ENCODE measurements at places on chromosomes 5 and 9.

- no peak for DNase-seq
Measured at GRCh38 chr5:80266566-80266965, 10.7 kb upstream of the SERINC5 start.

DNA sequence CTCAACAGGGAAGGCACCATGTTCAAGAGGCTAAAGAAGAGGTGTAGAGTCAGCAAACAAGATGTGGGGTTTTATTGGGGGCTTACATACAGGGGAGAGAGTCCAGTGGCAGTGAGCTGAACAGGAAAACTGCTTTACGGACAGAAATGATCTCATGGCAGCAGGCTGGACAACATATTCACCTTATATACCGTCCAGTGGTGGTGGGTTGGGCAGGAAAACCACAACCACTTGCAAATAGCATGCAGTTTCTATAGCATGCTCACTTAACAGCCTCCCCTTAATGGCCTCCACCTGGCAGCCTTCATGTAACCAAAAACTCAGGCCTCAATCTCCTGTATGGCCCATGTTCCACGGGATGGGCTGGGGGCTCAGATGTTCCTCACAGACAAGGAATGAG lies 5.4 kb downstream of the TNFSF8 start:
- DNase-seq = no peak

GRCh38 chr5:167652690-167653089 lies 638.8 kb upstream of the WWC1 start:
- no peak for DNase-seq

GRCh38 chr5:126656401-126657007 lies 55.8 kb downstream of the PHAX start:
- no peak for DNase-seq

DNA sequence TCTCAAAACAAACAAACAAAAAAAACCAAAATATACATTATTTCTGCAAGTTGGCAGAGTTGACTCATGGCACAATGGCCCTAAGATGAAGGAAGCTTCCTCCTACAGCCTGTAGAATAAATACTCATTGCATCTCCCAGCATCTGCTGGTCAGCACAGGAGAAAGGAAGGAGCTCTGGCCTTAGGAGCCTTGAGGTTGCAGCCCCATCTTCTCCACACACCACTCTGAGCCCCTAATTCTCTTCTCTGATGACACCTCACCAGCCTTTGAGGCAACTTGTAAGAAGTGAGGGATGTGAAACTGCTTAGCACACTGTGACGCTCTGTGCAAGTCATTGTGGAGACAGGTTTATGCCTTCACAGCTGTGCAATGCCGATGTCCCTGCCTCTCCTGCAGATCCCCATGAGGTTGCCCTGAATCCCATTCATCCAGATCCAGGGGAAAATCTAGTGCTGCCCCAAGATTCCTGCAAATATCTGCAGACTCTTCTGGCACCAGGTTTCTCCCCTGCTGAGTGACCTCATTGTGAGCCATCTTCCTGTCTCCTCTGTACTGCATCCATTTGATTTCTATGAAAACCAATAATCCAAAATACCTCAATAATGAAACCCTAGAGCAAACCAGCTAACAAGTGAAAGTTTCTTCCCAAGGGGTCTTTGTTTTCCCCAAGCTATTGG lies 65.3 kb upstream of the TGFBR1 start:
- DNase-seq = no peak

- no peak for DNase-seq
Measured at GRCh38 chr5:147530530-147531389, 20.9 kb upstream of the DPYSL3 start.

DNA sequence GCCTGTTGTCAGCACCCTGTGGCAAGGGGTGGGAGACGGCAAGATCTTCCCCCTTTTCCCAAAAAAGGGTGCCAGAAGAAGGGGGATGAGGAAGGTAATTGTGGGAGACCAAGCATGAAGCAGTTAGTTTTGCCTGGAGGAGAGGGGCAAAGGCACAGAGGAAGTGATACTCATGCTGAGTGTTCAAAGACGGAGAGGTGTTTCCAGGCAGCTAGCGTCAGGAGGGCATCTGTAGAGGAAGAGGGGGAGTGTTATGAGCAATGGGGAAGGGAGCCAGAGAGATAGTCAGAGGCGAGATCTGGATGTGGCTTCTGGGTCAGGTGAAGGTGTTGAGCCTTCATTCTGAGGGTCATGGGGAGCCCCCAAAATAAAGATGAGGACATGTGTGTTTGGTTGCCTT lies 26.9 kb upstream of the ADAM19 start:
- peak; percentile 56 for DNase-seq

GRCh38 chr5:14838396-14839319 lies 32.9 kb downstream of the ANKH start:
- no peak for DNase-seq

DNA sequence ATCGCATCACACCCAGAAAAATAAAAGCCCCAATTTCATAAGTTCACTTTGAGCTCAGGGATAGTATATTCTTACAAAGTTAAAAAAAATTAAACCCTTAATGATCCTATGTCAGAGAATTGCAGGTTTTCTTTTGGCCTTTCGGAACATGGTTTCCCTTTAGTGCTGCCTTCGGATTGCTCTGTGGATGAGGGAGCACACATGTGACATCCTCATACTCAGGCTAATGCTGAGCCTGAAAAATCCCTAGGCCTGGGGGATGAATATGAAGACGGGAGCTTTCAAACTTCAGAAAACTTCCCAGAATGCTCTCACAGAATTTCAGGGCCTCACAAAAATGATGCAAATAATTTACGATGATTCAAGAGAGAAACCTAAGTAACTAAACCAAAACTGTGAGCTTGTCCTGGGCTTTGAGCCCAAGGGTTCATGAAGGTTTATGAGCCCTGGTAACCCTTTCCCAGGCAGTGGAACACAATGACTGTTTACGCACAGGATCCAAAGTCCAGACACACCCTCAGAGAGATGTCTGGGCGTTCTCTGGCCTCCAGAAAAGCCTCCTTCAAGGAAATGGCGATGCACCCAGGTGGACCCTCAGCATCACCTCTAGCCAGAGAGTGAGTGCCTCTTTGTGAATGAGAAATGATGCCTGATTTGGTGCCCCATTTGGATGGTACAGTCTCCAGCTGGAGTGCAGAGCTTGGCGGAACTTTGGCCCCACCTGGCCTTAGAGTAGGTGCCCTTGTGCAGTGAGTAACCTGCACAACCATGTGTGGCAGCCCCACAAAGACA lies 145.4 kb downstream of the ENTREP1 start:
- DNase-seq = no peak

DNA sequence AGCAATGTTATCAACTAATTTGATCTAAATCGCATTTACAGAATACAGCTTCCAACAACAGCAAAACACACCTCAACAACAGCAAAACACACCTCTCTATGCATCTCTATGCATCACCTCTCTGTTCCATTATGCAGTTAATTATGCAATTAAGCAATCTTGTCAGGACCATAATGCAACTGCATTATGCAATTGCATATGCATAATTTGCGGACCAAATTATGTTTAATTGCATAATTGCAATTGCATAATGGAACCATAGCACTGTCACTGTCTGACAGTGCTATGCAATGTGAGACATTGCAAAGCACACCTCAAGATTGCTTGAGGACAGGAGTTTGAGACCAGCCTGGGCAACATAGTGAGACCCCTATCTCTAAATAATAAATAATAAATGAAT lies 80.4 kb upstream of the PRSS3 start:
- no peak for DNase-seq

GRCh38 chr9:4316409-4316808 lies 16.5 kb upstream of the GLIS3 start:
- DNase-seq = no peak

DNA sequence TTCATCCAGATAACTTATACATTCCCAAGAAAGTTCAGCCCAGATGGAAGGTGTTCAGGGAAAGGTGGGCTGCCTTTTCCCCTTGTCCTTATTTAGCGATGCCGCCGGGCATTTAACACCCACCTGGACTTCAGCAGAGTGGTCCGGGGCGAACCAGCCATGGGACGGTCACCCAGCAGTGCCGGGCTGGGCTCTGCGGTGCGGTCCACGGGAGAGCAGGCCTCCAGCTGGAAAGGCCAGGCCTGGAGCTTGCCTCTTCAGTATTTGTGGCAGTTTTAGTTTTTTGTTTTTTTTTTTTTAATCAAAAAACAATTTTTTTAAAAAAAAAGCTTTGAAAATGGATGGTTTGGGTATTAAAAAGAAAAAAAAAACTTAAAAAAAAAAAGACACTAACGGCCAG lies 4.0 kb upstream of the PHYHD1 start:
- DNase-seq = no peak

- DNase-seq = no peak
Measured at GRCh38 chr5:172319708-172320441, 36.3 kb upstream of the UBTD2 start.

- DNase-seq = no peak
Measured at GRCh38 chr9:128473104-128473503, 17.3 kb downstream of the ODF2 start.

DNA sequence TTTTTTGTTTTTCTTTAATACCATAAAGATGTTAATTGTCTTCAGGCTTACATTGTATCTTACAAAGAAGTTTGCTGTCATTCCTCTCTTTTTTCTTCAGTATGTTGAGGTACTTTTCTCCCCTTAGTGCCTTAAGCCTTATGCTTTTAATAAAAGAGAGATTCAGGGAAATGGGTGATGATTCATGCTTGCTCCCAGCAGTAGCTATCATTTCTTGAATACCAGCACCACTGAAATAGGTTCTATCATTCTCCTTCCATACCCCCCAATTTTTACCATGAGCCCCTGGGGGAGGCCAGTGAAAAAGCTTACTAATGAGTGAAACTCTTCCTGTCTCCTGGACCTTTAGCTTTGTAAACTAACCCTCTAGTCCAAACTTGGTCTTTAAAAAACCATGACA lies 165.0 kb downstream of the FBXL7 start:
- no peak for DNase-seq

DNA sequence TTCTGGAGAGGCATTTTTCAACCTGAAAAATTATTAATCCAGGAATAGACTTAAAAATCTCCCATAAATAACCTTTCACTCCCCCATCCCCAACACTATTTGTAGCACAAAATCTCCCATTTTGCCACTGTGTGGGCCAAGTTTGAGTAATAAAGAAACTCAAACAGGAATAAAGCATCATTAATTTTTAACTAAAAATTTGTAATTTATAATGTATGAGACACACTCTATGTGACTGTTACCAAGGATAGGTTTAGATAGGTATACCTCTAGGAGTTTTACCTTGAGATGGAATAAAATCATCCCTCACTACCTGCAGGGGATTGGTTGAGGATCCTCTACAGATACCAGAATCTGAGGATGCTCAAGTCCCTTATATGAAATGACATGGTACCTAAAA lies 30.1 kb downstream of the CHD1 start:
- no peak for DNase-seq

DNA sequence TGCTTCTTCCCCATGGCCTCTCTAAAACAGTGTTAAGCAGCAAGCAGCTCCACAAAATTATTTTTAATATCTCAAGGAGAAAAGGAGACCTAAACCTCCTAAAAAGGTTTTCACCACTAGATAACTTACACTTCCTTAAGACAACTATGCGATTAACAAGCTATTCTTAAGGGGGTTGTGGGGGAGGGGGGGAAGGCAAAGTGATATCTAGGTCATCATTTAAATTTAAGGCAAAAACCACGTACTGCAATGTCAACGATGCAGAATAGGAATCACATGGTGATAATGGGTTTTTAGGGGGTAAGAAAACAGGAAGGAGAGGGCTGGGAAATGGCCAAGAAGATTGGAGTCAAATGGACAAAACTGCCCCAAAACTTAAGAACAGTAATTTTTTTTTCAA lies 32.6 kb downstream of the CSNK1A1 start:
- no peak for DNase-seq

DNA sequence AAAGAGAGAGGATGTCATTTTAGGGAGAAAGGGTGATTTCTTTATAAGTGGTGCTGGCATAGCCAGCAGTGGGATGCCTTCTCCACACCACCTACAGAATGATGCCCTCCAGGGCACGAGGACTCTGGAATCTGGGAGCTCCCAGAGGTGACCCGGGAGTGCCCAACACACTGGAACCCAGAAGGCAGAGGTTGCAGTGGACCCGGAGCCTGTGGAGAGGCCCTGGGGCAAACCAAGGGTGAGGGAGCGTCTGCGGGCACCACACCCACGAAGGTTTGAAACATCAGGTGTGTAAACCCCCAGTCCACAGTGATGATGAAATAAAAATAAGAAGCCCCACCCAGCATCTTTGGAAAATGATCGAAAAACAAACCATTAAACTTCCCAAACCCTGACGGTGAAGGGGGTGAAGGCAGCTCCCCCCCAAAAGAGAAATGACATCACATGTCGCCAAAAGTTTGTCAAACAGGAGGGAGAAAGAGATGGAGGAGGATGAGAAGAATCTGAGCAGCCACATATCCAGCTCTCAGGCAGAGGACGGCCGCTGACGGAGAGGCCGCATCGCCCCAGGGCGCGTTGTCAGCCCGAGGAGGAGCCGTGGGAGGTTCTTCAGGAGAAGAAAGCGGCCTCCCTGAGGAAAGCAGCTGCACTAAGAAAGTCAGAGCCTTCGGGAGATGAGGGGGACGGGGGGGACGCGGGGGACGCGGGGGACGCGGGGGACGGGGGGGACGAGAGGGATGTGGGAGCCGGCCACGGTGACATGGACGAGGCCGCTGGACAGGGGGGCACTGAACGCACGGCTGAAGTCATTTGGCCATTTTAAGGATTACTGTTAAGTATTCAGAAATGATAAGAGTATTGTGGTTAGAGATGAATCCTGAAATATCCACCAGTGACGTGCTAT lies 43.1 kb upstream of the NSMF start:
- no peak for DNase-seq

- no peak for DNase-seq
Measured at GRCh38 chr9:118558026-118558425, 811.2 kb downstream of the BRINP1 start.

GRCh38 chr5:168680395-168680794 lies 101.2 kb upstream of the PANK3 start:
- no peak for DNase-seq

Measured in stimulated activated CD8-positive, alpha-beta memory T cell treated with anti-CD3 and anti-CD28 coated beads, Interleukin-7, amount 100 ng/mL, for 48 hours (primary cell).